ENCODE measurements at places on chromosomes 6 and 20.

GRCh38 chr6:11722220-11722619 is 56.4 kb downstream of the ADTRP start:
- DNase-seq, result no peak
- no peaks in the 10 kb centered on the region for H3K36me3 ChIP-seq
- H3K27me3 ChIP-seq, result no peaks in the 10 kb centered on the region

DNA sequence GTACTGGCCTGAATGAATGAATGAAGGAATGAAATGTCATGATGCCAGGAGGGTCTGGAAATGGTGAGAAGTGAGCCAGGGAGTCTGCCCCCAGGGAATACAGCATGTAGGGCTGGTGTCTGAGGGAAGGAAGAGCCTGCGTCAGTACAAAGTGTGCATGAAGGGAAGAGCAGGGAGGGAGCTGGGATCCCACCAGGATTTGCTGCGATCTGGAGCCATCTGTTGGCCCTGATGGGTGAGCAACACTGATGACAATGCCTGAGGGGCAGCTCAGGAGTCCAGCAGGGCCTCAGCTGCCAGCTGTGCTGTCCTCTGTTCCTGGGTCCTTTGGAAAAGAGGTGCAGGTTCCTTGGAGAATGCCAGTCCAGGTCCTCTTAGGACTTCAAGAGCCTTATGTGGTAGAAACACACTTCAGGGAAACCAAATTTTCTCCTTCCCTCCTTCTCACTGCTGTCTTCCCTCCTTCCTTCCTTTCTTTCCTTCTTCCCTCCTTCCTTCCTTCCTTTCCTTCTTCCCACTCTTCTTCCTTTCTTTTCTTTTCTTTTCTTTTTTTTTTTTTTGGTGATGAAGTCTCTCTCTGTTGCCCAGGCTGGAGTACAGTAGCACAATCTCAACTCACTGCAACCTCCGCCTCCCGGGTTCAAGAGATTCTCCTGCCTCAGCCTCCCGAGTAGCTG is 11.5 kb downstream of the BPI start:
- no peak for DNase-seq
- no peaks in the 10 kb centered on the region for H3K4me1 ChIP-seq
- no peak overlapping the region for H3K4me3 ChIP-seq
- H3K27ac ChIP-seq, result no peak overlapping the region
- no peaks in the 10 kb centered on the region for H3K36me3 ChIP-seq
- H3K27me3 ChIP-seq, result no peaks in the 10 kb centered on the region

- no peak overlapping the region for H3K27ac ChIP-seq
- no peaks in the 10 kb centered on the region for H3K4me1 ChIP-seq
- no peak for DNase-seq
Measured at GRCh38 chr20:43533060-43533459, 25.6 kb downstream of the L3MBTL1 start.

- DNase-seq, result no peak
- H3K27ac ChIP-seq, result no peak overlapping the region
- H3K4me3 ChIP-seq, result no peak overlapping the region
Measured at GRCh38 chr6:74181471-74181870, 485.5 kb downstream of the CD109 start.

- no peak overlapping the region for H3K4me3 ChIP-seq
- no peaks in the 10 kb centered on the region for H3K36me3 ChIP-seq
- H3K27me3 ChIP-seq, result no peaks in the 10 kb centered on the region
- H3K4me1 ChIP-seq, result no peaks in the 10 kb centered on the region
- no peak overlapping the region for H3K27ac ChIP-seq
Measured at GRCh38 chr6:97133067-97133466, 149.9 kb downstream of the MMS22L start.

DNA sequence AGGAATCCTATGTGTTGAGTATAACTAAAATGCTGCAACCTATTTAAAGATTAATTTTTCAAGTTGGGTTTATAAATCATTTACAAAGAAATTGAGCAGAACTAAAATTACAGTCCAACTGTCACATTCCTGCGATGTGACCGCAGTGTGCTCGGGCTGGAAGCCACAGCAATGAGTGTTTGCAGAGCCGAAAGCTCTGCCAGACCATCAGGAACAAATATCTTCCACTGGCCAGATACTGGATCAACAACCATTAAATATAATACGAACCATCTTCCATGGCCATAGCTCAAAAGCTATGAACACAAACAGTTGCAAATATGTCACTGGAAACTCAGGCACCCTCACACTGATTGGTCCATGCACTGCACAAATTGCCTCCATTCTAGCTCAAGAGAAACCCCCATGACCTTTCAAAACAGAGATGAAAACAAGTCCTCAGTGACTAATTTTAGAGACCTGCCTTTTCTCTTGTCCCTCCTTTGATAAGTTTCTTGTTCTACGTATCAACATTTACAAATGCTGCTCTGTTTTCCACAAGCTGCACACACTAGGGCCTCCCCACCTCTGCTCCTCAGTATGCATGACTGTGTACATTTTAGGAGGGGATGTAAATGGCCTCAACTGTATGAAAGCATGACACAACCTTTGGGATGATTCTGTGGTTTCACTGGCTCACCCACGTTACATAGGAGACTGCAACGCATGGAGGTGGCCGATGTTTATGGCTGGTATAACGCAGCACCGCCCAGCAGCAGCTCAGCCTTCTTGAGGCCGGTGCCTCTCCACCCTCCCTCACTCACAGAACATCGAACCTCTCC is 171.7 kb downstream of the WDR27 start:
- H3K27me3 ChIP-seq, result no peaks in the 10 kb centered on the region
- no peaks in the 10 kb centered on the region for H3K36me3 ChIP-seq
- peaks cover 22% of the 10 kb centered on the region for H3K4me1 ChIP-seq
- H3K4me3 ChIP-seq, result no peak overlapping the region
- no peak for DNase-seq
- peak overlapping the region; percentile 51 for H3K27ac ChIP-seq

DNA sequence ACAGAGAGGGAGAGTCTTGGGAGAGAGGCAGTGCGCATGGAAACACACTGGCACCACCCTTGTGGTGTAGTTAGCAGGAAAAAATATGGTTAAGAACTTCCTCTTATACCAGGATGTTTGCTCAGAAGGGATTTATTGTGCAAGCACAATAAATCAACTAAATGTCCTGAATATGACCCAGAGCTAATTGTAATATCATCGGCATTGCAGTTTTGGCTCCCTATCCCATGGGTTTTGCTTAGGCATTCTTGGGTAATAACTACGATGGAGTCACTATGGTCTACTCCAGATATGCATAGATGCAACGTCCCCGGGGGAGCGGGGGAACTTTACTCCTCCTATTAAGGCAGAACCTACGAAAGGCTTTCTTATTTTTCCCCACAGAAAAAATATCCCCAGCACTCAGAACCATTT is 751.6 kb downstream of the EYS start:
- H3K27ac ChIP-seq, result no peak overlapping the region
- no peaks in the 10 kb centered on the region for H3K36me3 ChIP-seq
- DNase-seq, result no peak
- no peaks in the 10 kb centered on the region for H3K4me1 ChIP-seq
- no peak overlapping the region for H3K4me3 ChIP-seq
- H3K27me3 ChIP-seq, result no peaks in the 10 kb centered on the region

GRCh38 chr20:60115451-60115850 is 157.2 kb downstream of the CDH26 start:
- H3K4me1 ChIP-seq, result peaks cover 20% of the 10 kb centered on the region
- peak overlapping the region; percentile 33 for H3K27ac ChIP-seq
- H3K27me3 ChIP-seq, result no peaks in the 10 kb centered on the region

GRCh38 chr20:18971574-18971973 is 158.0 kb downstream of the SCP2D1 start:
- H3K36me3 ChIP-seq, result no peaks in the 10 kb centered on the region
- no peaks in the 10 kb centered on the region for H3K27me3 ChIP-seq
- DNase-seq, result no peak
- H3K27ac ChIP-seq, result no peak overlapping the region
- H3K4me1 ChIP-seq, result peaks cover 15% of the 10 kb centered on the region
- no peak overlapping the region for H3K4me3 ChIP-seq

DNA sequence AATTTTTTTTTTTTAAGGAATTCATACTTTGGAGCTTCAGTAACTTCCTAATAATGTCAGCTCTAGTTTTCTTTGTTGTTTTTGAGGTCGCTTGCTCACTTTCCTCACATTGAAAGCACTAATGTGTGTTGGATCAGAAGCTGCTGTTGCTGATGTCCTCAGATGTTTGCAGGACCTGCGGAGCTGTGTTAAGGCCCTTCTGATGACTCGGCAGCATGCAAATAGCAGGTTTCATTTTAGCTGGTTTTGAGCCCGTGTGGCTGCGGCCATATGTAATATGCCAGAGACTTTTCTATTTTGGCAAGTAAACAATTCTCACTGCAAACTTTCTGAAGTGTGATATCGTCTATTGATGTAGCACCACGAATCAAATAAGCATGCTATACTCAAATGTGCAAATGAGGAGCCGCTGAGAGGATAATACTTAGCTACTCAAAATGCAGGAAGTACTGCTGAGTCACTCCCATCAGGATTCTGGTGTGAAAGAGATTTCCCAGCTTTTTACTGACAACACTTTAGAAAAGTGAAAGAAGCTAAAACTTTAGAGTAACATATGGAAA is 187.8 kb downstream of the SASH1 start:
- peak overlapping the region; percentile 58 for H3K27ac ChIP-seq
- no peak for DNase-seq
- H3K4me3 ChIP-seq, result no peak overlapping the region
- H3K4me1 ChIP-seq, result peaks cover 19% of the 10 kb centered on the region
- no peaks in the 10 kb centered on the region for H3K27me3 ChIP-seq

GRCh38 chr20:44771172-44771535 is 25.5 kb downstream of the KCNK15 start:
- no peak for DNase-seq
- H3K4me3 ChIP-seq, result no peak overlapping the region
- no peaks in the 10 kb centered on the region for H3K4me1 ChIP-seq
- no peak overlapping the region for H3K27ac ChIP-seq

DNA sequence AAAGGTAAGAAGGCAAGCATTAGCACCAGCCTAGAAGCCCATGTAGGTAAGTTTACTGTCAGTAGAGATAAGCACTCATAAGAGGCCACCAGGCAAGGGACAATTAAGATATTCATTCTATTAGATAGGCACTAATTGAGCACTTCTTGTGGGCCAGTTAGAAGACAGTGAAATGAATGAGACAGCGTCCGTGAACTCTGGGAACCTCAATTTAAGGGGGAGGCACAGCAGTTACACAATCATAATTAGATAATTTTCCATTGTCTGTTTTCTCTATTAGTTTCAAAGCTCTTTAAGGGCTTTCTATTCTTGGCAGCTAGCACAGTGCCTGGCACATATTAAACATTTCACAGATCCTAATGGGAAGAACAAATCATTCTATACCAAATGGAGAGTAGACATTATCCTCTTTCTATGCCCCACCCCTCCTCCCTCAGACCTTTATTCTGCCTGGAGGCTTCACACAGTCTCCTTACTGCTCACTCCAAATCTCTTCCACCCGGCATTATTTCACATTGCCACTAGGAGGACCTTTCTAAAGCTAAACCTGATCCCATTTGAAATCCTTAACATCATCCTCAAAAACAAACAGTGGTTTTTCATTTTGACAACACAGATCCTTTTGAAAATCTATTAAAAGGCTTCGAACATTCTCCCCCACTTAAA is 529.6 kb downstream of the ADGRB3 start:
- no peaks in the 10 kb centered on the region for H3K27me3 ChIP-seq
- no peak for DNase-seq
- no peaks in the 10 kb centered on the region for H3K36me3 ChIP-seq
- no peak overlapping the region for H3K27ac ChIP-seq
- H3K4me1 ChIP-seq, result no peaks in the 10 kb centered on the region

GRCh38 chr6:29974901-29975560 is 32.7 kb downstream of the HLA-A start:
- peaks cover 21% of the 10 kb centered on the region for H3K4me1 ChIP-seq
- no peaks in the 10 kb centered on the region for H3K27me3 ChIP-seq
- no peak overlapping the region for H3K27ac ChIP-seq
- peak overlapping the region; percentile 47 for H3K4me3 ChIP-seq

DNA sequence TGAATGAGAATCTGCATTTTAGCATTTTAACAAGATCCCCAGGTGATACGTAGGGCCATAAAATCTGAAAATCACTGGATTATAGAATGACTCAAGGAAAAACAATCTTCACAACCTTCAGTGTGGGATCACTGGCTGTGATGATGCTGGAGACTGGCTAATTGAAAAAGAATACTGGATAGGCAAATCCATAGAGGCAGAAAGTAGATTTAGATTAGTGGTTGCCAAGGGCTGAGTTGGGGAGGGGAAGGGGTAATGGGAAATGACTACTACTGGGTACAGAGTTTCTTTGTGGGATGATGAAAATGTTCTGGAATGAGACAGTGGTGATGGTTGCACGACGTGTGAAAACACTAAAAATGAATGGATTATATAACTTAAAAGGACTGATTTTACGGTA is 84.1 kb downstream of the CDK19 start:
- H3K4me1 ChIP-seq, result no peaks in the 10 kb centered on the region
- H3K4me3 ChIP-seq, result no peak overlapping the region
- H3K27ac ChIP-seq, result no peak overlapping the region

GRCh38 chr6:11731423-11731822 is 47.2 kb downstream of the ADTRP start:
- H3K27ac ChIP-seq, result peak overlapping the region; percentile 6
- H3K27me3 ChIP-seq, result no peaks in the 10 kb centered on the region
- no peaks in the 10 kb centered on the region for H3K36me3 ChIP-seq
- no peak for DNase-seq

- peaks cover 7% of the 10 kb centered on the region for H3K4me1 ChIP-seq
- no peaks in the 10 kb centered on the region for H3K36me3 ChIP-seq
- no peaks in the 10 kb centered on the region for H3K27me3 ChIP-seq
Measured at GRCh38 chr6:5942591-5942990, 64.1 kb downstream of the NRN1 start.

DNA sequence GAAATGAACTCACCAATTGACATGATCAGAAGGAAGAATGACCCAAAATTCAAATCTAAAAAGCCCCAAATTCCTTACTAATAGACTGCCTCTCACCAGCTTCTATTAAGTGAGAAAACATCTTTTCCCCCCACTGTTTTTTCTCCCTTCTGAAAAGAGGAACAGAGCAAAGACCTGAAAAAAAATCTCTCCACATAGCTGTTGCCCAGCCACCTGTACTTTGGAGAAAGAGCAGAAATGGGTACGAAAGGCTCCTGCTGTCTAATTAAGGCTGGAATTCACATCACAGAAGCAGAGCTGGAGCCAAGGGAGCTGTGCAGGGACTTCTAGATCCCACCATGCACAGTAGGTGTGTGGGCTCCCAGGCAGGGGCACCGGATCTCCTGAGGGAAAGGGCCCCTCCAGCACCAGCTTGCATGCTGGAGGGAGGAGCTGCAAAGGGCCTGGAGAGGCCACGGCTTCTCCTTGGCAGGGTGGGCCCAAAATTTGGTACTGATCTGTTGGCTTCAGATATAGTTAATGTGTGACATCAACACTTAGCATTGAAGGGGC is 73.2 kb upstream of the DUSP22 start:
- no peak overlapping the region for H3K4me3 ChIP-seq
- no peak for DNase-seq
- H3K27ac ChIP-seq, result no peak overlapping the region
- no peaks in the 10 kb centered on the region for H3K27me3 ChIP-seq

Measured in vagina (tissue), 2 donors.